Gastrocnemius medialis (tissue), 4 donors: ENCODE measurements at places on chromosomes 7 and 10. TPM values are rescaled to one million over a fixed set of nuclear protein-coding genes. Genes with fewer than 3 reads are reported as not detected.

GRCh38 chr7:66871076-66871475 lies 49.9 kb upstream of the TMEM248 start:
- no peak overlapping the region for H3K27ac ChIP-seq
- no peak for DNase-seq
- H3K27me3 ChIP-seq: no peaks in the 10 kb centered on the region
- peaks cover 3% of the 10 kb centered on the region for H3K4me1 ChIP-seq
- H3K4me3 ChIP-seq: no peak overlapping the region

Gene LAMB1
- total RNA-seq: 14.5 TPM

DNA sequence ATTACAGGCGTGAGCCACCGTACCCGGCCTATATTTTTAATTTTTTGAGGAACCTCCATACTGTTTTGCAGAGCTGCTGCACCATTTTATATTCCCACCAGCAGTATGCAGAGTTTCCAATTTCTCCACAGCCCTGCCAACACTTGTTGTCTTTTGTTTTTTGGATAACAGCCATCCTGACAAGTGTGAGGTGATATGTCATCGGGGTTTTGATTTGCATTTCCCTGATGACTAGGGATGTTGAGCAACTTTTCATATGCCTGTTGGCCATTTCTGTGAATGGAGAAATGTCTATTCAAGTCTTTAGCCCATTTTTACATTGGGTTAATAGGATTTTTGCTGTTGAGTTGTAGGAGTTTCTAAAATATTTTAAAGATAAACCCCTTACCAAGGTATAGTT lies 22.2 kb downstream of the ENTPD7 start:
- H3K27me3 ChIP-seq: no peaks in the 10 kb centered on the region
- peaks cover 16% of the 10 kb centered on the region for H3K4me1 ChIP-seq
- peak overlapping the region; percentile 57 for H3K27ac ChIP-seq
- no peak overlapping the region for H3K4me3 ChIP-seq
- DNase-seq: peak; percentile 18

Gene BLNK
- not detected for total RNA-seq

DNA sequence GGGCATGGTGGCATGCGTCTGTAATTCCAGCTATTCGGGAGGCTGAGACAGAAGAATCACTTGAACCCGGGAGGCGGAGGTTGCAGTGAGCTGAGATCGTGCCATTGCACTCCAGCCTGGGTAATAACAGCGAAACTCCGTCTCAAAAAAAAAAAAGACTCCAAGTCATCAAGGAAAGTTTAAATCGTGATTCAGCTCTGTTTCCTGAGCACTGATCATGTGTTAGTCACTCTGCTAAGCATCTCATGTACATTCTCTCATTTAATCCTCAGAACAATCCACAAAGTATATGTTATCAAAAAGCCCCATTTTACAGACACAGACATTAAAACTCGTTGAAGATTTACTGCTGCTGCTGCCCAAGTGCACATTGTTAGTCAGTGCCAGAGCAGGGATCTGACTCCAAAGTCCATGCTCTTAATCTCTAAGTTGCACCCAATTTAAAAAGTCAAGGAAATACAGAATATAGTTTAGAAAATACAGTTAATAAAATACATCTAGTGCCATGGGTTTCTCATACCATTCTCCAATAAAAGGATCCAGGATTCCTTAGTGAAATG lies 6.2 kb downstream of the PIK3AP1 start:
- H3K27me3 ChIP-seq: no peaks in the 10 kb centered on the region
- H3K27ac ChIP-seq: no peak overlapping the region
- no peak for DNase-seq
- H3K4me3 ChIP-seq: no peak overlapping the region
- H3K4me1 ChIP-seq: no peaks in the 10 kb centered on the region
